HepG2 (cell line): ENCODE measurements at places on chromosomes 2 and 18. TPM values are rescaled to one million over a fixed set of nuclear protein-coding genes. Genes with fewer than 3 reads are reported as not detected.

DNA sequence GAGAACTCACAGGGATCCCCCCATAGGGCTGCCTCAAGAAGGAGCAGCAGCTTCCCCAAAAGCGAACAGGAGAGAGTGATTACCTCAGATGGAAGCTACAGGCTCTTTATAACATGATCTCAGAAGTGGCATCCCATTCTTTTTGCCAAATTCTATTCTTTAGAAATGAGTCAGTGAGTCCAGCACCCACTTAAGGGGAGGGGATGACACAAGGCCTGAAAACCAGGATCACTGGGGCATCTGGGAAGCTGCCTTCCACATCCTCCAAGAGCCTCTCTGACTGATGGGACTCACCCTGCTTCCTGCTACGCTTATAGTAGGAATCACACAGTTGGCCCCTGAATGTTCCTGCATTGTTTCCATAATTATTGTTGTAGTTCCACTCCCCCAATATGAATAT lies 96.5 kb downstream of the MAPK4 start:
- no peak overlapping the region for H3K4me3 ChIP-seq
- H3K27me3 ChIP-seq = no peaks in the 10 kb centered on the region
- H3K36me3 ChIP-seq = no peaks in the 10 kb centered on the region
- peaks cover 18% of the 10 kb centered on the region for H3K4me1 ChIP-seq
- DNase-seq = no peak

- no peaks in the 10 kb centered on the region for H3K4me1 ChIP-seq
- H3K4me3 ChIP-seq = no peak overlapping the region
- no peak overlapping the region for H3K27ac ChIP-seq
- DNase-seq = no peak
Observed at GRCh38 chr2:240013343-240013742, 11.8 kb downstream of the NDUFA10 start.

Gene FOXI3
- not detected in 2 replicates for polyA plus RNA-seq

Gene MYCN
- not detected in 2 replicates for polyA plus RNA-seq

Gene RTKN
- 166 and 187 TPM in 2 replicates for polyA plus RNA-seq

DNA sequence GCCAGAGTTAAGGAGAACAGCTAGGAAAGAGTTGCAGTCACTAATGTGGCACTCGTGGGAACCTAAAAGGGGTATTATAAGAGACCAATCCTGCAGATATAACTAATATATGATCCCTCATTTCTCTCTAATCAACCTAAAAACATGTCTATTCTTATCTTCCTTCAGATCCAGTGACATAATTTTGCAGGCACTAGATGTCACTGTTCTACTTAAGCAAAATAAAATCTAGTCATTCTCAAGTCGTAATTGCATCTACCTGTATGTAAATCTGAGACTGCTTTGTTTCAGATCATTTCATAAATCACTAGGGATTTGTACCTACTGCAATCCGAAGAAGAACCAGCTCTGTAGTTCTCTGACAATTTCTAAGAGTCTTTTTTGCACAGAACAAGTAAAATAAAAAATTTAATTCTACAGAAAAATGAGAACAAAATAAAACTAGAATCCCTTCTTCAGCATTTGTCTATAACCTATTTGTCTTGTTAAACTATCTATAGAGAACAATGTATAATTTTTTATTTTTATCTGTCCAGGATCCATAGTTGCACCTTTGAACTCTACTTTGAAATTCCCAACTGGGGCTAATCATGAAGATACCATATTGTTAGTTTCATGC lies 56.5 kb upstream of the ERBB4 start:
- no peaks in the 10 kb centered on the region for H3K4me1 ChIP-seq
- peak; percentile 5 for DNase-seq
- no peaks in the 10 kb centered on the region for H3K27me3 ChIP-seq
- no peaks in the 10 kb centered on the region for H3K36me3 ChIP-seq
- H3K27ac ChIP-seq = no peak overlapping the region

DNA sequence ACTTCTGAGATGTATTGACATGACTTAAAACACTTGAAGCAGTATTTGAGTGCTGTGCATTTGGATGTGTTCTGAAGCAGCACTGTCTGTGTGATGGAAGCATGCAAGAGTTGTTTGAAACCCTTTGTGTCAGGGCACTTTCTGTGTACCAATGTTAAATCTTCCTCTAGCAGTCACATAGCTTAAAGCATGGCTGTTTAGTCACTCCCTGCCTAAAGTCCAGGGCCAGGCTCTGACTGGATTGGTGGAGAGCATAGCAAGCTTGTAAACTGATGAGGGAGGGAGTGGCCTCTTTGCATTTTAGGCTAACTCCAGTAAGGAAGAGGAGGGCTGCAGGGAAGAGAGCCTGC lies 73.5 kb downstream of the MYO1B start:
- peak; percentile 96 for DNase-seq
- peak overlapping the region; percentile 53 for H3K27ac ChIP-seq
- no peaks in the 10 kb centered on the region for H3K36me3 ChIP-seq
- peaks cover 20% of the 10 kb centered on the region for H3K4me1 ChIP-seq

DNA sequence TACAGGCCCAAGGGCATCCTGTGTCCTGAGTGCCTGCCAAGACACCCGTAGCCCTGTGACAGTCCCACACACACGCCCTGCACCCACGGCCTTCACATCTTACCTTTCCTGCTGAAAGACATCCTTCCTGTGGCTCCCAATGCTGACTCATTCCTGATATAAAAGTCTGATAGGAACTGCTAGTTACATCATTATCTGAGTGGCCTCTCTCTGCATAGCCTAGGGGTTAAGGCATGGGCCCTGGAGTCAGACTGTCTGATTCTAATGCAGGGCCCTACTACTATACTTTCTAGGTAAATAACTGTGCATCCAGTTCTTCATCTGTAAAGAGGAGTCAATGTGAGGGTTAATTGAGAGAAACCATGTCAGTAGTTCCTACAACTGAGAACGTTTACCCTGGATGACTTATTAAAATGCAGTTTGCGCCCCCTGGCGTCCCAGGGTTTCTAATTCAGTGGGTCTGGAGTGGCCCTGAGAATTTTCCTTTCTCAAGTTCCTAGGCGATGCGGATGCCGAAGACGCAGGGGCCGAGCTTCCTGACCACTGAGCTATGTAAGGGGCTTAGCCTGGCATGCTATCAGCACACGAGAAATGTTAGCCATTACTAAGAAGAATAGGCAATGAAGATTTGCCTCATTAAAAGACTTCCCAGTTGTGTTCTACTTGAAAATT lies 6.0 kb upstream of the GPR45 start:
- H3K4me3 ChIP-seq = no peak overlapping the region
- H3K36me3 ChIP-seq = no peaks in the 10 kb centered on the region
- no peak overlapping the region for H3K27ac ChIP-seq
- no peaks in the 10 kb centered on the region for H3K4me1 ChIP-seq

Gene GPR55
- not detected in 2 replicates for polyA plus RNA-seq

DNA sequence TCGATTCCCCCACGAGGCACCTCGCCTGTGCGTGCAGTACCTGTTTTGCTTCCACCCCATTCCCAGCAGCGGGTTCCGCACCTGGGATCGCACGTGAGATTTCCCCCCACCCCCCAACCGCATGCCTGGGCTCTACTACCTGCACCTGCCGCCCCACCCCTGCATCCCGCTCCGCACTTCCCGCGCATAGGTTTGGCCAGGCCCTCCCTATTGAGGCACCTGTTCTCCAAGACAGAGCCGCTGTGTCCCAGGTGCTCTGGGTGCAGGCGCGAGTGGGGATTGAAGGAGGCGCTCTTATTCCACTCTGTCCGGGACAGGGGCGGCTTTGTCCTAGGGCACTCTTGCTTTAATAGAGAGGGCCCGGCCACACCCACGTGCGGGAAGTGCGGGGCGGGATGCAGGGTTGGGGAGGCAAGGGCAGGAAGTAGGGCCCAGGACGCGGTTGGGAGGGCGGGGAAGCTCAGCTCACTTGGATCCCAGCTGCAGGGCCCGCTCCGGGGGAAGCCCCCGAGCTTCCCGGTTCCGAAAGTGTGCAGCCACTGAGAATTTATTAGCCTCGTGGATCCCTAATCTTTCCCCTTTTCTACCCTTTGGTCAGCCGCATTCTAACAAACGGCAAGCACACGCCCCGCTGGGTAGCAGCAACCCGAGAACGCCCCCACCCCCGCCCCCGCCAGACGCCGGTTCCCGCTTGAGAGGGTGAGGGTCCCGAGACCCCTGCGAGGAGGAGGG lies 670 bp upstream of the MOCOS start:
- peaks cover 68% of the 10 kb centered on the region for H3K4me1 ChIP-seq
- H3K4me3 ChIP-seq = peak overlapping the region; percentile 86
- peak; percentile 41 for DNase-seq
- H3K27me3 ChIP-seq = no peaks in the 10 kb centered on the region; the same call in 2 of the 3 replicates
- H3K27ac ChIP-seq = peak overlapping the region; percentile 72

Gene GCC2
- 15.2 and 17.6 TPM in 2 replicates for polyA plus RNA-seq

- H3K4me1 ChIP-seq = peaks cover 14% of the 10 kb centered on the region
- H3K27me3 ChIP-seq = no peaks in the 10 kb centered on the region
- no peaks in the 10 kb centered on the region for H3K36me3 ChIP-seq
- no peak overlapping the region for H3K4me3 ChIP-seq
- no peak overlapping the region for H3K27ac ChIP-seq
Observed at GRCh38 chr2:138086576-138086975, 122.3 kb downstream of the HNMT start.

GRCh38 chr18:21341141-21341540 lies 99.1 kb downstream of the GREB1L start:
- H3K36me3 ChIP-seq = no peaks in the 10 kb centered on the region
- no peaks in the 10 kb centered on the region for H3K4me1 ChIP-seq

GRCh38 chr2:202429164-202429980 lies 53.2 kb downstream of the BMPR2 start:
- H3K36me3 ChIP-seq = no peaks in the 10 kb centered on the region
- no peaks in the 10 kb centered on the region for H3K4me1 ChIP-seq
- no peak for DNase-seq

DNA sequence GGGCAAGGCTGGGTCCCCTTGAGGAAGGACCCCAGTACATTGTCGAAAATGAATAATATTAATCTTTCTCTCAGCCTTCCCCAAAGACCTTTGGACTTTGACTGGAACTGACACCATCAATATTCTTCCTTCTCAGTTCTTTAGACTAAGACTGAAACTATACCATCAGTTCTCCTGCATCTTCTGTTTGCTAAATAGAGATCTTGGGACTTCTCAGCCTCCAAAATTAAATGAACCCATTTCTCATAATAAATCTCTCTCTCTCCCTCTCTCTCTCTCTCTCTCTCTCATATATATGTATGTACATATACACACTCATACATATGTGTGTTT lies 39.7 kb upstream of the VRK2 start:
- no peaks in the 10 kb centered on the region for H3K36me3 ChIP-seq
- H3K27me3 ChIP-seq = no peaks in the 10 kb centered on the region
- no peak for DNase-seq
- H3K27ac ChIP-seq = no peak overlapping the region

Gene PIK3C3
- polyA plus RNA-seq = 32.6 and 42.8 TPM in 2 replicates

DNA sequence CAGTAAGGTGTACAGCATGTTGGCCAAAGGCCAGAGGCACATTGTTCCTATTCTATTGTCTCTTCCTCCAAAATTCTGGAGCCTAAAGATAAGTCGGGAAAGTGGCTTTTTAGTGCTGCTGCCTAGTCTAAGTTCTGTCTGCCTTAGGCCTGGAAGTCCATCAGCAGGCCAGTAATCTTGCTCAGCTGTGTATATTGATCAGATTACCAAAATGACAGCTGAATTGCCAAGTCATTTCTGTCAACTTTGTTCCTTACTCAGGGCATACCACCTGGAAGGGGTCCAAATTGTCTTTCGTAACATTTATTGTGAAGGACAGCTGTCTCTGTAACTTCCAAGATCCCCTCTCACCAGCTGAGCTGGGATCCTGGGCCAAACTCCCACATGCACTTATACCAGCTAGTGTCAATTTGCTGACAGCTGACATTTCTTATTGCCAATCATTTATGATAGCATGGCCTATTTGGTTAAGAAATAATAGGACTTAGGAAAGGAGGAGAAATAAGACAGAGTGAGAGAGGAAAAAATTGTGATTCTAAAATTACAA lies 116.8 kb upstream of the FSHR start:
- no peaks in the 10 kb centered on the region for H3K4me1 ChIP-seq
- no peaks in the 10 kb centered on the region for H3K27me3 ChIP-seq
- no peak overlapping the region for H3K4me3 ChIP-seq
- no peaks in the 10 kb centered on the region for H3K36me3 ChIP-seq
- H3K27ac ChIP-seq = no peak overlapping the region

GRCh38 chr2:160268151-160268781 lies 68.2 kb upstream of the ITGB6 start:
- peaks cover 17% of the 10 kb centered on the region for H3K4me1 ChIP-seq
- no peaks in the 10 kb centered on the region; the same call in 1 of the 2 replicates for H3K36me3 ChIP-seq
- H3K27ac ChIP-seq = no peak overlapping the region
- no peaks in the 10 kb centered on the region; the same call in 1 of the 2 replicates for H3K27me3 ChIP-seq
- no peak for DNase-seq

Gene CWC22
- polyA plus RNA-seq = 4.9 and 5.7 TPM in 2 replicates

DNA sequence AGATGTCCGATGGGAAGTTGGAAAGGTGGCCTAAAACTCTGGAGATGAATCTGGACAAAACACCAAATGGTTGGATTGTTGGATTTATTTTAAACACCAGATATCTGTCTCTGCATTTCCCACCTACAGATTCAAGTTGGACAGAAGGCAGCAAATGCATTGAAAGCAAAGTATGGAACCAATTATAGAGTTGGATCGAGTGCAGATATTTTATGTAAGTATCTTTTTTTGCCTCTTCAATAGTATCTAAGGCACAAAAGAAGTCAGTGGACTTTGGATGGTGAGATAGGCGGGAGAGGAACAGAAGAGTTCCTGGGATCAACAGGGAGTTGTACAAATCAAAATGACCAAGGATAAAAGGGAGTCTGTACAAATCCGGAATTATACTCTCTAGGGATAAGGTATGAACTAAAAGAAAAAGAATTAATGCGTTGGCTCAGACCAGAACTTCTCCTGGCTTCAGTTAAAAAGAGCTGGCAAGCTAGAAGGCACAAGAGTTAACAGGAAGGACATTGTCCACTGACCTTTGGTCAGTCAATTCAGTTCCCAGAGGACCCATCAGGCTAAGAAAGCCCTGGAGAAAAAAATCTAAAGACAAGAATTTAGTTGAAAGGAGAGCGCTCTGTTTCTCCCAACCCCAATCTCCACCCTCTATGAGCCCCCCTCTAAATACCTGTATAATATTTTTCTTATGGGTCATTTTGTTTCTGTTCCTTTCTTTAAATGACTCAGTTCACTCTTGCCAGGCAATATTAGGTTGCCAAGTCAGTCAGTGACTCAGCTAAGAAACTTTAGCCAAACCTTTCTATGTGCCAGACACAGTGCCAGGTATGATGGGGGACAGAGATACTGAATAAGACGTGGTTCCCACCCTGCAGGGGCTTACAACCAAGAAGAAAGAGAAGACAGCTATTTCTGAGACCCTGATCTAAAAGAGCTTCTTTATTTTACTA lies 29.1 kb downstream of the CPO start:
- H3K4me3 ChIP-seq = no peak overlapping the region
- no peaks in the 10 kb centered on the region for H3K36me3 ChIP-seq
- no peak for DNase-seq
- H3K27ac ChIP-seq = no peak overlapping the region

GRCh38 chr2:233262562-233262961 lies 11.1 kb downstream of the ATG16L1 start:
- no peaks in the 10 kb centered on the region for H3K27me3 ChIP-seq
- peaks cover 53% of the 10 kb centered on the region for H3K36me3 ChIP-seq
- no peak for DNase-seq
- no peak overlapping the region for H3K4me3 ChIP-seq
- H3K4me1 ChIP-seq = no peaks in the 10 kb centered on the region

Gene LBX2
- polyA plus RNA-seq = 6.4 and 7.3 TPM in 2 replicates
